ENCODE measurements at places on chromosomes 5 and 9. TPM values are rescaled to one million over a fixed set of nuclear protein-coding genes. Genes with fewer than 3 reads are reported as not detected.

GRCh38 chr5:113280541-113280940 lies 154.2 kb downstream of the TSSK1B start:
- no peak for DNase-seq

DNA sequence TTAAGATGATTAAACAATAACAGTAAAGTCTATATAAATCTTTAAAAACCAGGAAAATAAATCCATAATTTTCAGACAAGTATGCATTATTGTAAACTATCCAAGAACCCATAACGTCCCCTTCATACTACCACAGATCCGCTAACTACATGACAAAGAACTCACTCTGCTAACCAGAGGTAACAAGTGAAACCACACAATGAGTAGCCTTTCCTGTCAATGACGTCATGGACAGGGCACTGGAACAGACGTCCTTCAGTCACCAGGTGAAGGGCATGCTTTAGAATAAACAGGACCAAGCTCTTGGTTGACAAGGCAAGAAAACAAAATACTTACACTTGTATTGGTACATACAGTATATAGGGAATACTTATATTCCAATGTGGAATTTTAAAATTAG lies 45.2 kb downstream of the RNF130 start:
- no peak for DNase-seq

DNA sequence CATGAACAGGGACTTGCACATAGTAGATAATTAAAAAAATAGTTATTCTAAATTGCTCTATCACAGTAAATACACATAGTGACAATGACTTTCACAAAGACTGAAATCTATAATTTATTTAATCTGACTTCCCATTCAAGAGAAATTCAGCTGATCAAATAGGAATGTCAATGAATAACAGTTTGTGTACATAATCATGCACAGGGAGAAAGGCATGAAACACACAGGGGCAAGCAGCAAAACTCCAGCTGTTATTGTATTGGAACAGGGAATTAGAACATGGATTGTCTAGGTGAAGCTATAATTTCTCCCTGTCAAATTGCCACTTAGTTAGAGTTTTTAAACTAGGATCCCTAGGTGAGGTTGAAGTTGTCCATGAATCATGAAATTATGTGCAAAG lies 99.9 kb downstream of the HCN1 start:
- no peak for DNase-seq

- no peak for DNase-seq
These were observed 8.5 kb upstream of the RALGPS1 start for GRCh38 chr9:126906091-126906490.

- no peak for DNase-seq
These were observed 24.2 kb upstream of the GLRX start for GRCh38 chr5:95846554-95847260.

GRCh38 chr9:79969393-79970145 lies 397.8 kb downstream of the TLE4 start:
- DNase-seq, result no peak

DNA sequence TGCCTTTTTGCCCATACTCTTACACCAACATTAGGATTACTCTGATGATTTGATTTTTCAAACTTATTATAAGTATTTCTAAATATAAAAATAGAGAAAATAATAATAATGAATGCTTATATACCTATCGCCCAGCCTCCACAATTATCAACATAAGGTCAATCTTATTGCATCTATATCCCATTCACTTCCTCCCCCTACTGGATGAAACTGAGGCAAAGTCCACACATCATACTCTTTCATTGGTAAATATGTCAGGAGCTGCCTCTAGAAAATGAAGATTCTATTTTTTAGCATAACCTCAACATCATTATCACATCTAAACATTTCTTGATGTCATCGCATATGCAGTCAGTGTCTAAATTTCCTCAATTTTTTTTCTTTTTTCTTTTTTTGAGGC lies 44.3 kb downstream of the SH3RF2 start:
- no peak for DNase-seq

DNA sequence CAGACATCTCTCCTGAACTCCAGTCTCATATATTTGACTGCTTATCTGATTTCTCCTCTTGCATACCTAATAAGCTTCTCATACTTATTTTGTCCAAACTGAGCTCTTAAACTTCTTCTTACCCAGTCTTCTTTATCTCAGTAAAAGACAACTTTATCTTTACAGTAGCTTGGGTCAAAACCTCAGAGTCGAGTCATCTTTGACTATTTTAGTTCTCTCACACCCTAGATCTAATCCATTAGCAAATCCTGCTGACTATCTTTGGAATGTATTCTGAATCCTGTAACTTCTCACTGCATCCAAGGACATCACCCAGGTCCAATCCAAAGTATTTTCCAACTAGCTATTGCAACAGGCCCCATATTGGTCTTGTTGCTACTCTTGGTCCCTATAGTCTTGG lies 11.8 kb upstream of the JAK2 start:
- DNase-seq, result no peak

DNA sequence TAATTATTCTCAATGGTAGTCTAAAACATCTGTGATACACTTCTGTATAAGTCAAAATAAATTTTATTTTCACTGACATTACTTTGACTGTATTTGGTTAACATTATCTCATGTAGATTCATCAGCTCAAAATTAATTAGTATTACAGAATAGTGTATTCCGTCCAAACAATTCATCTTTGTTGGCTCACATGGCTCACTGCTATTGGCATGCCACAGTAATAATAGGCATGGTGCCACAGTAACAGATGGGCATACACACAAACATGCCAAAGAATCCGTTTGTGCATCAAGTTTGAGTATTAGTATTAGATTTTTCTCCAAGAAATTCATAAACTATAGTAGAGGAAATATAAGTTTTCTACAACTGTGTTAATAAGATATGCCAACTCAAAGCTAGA lies 14.2 kb downstream of the AP3B1 start:
- DNase-seq, result no peak

GRCh38 chr5:61882901-61883500 lies 423.0 kb upstream of the KIF2A start:
- no peak for DNase-seq

- no peak for DNase-seq
These were observed 85.1 kb upstream of the TLX3 start for GRCh38 chr5:171223927-171224326.

DNA sequence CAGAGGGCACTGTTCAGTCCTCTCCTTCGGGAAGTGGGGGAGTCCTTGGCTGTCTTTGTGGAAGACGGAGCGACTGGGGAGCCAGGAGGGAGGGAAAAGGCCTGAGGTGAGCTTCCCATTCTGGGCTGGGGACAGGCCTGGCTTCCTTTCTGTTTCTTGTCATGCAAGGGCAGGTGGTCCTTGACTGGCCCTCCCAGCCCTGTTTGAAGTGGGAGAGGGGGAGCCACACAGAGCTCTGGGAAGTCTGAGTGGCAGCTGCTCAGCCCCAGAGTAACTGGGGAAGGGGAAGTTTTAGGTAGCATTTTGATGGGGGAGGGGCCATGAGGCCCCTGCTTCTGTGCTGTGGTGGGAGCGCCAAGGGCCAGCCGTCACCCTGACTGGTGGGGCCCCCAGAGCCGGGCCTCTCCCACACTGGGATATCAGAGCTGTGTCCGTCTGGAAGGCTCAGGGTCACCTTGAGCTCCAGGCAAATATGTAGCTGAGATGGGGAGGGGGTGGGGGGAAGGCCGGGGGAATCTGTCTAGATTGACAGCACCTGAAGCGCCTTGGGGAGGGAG lies 6.5 kb downstream of the UNC5A start:
- DNase-seq, result no peak

GRCh38 chr9:16869882-16870595 lies 431 bp downstream of the BNC2 start:
- DNase-seq, result no peak

DNA sequence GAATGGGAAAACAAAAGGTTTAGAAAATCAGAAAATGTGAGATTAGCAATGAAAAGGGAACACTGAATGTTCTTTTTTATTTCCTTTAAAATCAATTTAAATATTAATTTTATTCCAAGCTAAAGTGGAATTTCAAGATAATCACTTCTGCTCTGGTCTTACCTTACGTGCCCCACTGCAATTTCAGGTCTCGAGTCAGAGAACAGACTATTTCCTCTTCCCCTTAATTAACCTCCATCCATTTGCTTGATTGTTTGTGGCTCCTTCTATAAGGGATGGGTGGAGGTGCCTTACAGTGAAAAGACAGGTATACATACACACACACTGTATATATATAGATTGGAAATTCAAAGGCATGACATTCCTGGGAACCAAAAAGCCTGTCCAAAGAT lies 137.1 kb downstream of the SUSD1 start:
- no peak for DNase-seq

DNA sequence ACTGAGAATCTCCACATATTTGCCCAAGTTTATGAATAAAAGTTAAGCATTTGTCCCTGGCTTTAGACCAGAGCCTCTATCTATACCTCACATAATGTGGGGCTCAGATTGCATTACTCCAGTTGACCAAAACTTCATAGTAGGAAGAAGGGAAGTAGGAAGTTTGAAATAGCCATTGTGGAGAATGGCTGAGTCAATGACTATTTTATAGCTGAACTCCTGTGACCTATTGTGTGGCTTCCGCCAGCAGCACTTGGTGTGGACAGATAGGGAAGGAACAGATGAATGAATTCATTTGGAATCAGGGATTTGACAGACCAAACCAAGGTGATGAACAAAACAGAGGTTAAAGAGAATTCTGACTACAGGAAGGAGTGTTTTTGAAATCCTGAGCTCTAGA lies 92.9 kb upstream of the LPAR1 start:
- DNase-seq, result no peak

DNA sequence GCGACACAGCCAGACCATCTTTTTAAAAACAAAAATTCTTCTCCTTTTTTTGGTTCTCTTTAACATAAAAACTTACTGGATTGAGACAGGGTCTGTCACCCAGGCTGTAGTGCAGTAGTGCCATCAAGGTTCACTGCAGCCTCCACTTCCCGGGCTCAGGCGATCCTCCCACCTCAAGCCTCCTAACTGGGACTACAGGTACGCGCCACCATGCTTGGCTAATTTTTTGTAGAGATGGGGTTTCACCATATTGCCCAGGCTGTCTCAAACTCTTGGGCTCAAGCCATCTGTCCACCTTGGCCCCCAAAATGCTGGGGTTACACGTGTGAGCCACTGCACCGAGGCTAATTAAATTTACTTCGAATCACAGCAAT lies 13.8 kb downstream of the HNRNPK start:
- no peak for DNase-seq

DNA sequence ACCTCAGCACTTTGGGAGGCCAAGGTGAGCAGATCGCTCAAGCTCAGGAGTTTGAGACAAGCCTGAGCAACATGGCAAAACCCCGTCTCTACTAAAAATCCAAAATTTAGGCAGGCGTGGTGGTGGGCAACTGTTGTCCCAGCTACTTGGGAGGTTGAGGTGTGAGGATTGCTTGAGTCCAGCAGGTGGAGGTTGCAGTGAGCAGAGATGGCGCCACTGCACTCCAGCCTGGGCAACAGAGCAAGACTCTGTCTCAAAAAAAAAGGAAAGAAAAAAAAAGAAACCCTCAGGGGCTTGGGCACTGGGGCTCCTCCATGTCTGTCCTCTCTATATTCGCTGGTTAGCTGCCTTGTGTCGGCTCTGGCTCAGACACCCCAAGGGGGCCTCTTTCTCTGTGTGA lies 10.9 kb upstream of the PPP2CA start:
- DNase-seq, result no peak

DNA sequence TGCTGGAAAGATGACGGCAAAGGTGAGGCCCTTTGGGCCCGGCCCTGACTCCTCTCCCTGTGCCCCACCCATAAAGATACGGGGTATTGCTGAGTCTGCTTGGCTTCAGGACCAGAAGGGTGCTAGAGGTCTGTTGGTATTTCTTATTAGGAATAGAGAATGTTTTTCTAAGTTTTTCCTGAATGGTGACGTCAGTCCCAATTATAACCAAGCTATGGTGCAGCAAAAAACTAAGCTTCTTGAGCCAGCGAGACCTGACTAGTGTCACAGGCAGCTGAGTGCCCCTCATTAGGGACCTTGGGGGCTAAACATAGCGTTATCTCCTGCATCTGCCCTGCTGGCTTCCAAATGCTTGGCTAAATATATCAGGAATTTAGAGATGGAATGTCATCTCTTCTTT lies 151.0 kb upstream of the TBC1D2 start:
- no peak for DNase-seq

DNA sequence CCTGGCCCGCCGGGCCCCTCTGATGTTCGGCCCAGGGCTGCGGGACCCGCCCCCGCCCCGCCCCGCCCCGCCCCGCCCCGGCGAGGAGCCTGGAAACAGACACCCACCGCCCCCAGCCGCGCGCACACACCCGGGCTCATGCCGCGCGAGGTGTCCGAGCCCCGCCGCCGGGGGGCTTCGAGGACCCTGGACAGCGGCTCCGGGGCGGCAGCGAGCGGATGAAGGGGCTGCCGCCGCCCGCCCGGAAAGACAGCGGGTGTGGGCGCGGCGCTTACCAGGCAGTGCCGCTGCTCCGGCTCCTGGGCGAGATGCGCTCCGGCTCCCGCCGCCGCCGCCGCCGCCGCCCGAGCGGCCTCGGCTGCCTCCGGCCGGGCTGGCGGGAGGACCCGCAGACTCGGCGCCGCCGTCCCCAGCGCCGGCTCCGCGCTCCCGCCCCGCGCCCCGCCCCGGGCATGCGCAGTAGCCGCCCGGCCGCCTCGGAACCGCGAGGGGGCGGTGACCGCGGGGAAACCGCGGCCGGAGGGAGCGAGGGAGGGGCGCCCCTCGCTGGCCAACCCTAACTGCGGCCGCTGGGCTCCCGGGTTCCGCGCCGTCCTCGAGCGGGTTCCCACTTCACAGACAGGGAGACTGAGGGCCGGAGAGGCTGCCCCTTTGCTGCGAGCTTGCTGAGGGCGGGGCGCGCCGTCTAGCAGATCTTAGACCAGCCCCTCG lies at the start of gene GPRIN1:
TSS of gene GPRIN1 (minus strand) at position 433 of the 711 bp plus-strand sequence. CDS start 10,322 bp downstream, outside the sequence.
- DNase-seq, result no peak

DNA sequence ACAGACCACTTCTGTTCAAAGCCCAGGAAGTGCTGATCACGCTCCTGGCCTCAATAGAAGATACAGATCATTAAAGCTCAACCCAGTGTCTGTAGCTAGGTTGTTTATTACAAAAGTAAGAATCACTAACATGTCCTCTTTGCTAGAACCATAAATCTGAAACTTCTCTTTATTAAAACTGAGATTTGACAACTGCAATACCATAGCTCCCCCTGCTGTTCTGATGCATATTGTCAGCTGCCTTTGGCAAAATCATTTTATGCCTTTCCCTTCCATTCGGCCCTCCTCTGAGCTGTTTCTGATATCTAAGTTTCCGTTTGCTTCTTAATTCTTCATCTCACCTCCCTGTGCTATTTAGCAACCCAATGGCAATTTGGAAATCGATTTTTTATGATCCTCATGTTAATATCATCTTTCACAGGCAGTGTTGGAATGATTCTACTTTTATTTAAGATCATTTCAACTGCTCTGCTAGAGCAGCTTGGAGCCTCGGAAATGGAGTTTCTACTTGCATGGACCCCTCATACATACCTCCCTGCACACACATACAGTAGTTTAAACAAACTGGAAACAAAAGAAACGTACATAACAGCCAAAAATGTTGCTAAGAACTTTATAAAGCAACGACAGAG lies 998.8 kb downstream of the MAT2B start:
- DNase-seq, result peak; percentile 55

Gene FBXL7
- polyA plus RNA-seq, result 20.0 TPM

Gene PCDHGB5
- polyA plus RNA-seq, result 3.1 TPM

Gene CDH9
- not detected for polyA plus RNA-seq

Gene AIF1L
- 27.8 TPM for polyA plus RNA-seq

Gene CTNND2
- 0.75 TPM for polyA plus RNA-seq

Gene ZNF879
- polyA plus RNA-seq, result 4.0 TPM

Gene PCDHB14
- polyA plus RNA-seq, result 6.3 TPM

Gene BTNL3
- not detected for polyA plus RNA-seq

Gene HCN1
- polyA plus RNA-seq, result 3.1 TPM

Gene GPR21
- polyA plus RNA-seq, result 0.44 TPM

Gene TMC1
- 0.59 TPM for polyA plus RNA-seq

Gene HACD4
- polyA plus RNA-seq, result 1.5 TPM

Gene ADAMTS13
- 7.8 TPM for polyA plus RNA-seq

Gene CDKN2A
- polyA plus RNA-seq, result 0.30 TPM

Gene PCDHA9
- not detected for polyA plus RNA-seq
